Occipital lobe (tissue), 3 donors: ENCODE measurements at places on chromosomes 5 and 9.
A peak's percentile ranks its signal among the peaks of the same experiment; 100 is the strongest.

DNA sequence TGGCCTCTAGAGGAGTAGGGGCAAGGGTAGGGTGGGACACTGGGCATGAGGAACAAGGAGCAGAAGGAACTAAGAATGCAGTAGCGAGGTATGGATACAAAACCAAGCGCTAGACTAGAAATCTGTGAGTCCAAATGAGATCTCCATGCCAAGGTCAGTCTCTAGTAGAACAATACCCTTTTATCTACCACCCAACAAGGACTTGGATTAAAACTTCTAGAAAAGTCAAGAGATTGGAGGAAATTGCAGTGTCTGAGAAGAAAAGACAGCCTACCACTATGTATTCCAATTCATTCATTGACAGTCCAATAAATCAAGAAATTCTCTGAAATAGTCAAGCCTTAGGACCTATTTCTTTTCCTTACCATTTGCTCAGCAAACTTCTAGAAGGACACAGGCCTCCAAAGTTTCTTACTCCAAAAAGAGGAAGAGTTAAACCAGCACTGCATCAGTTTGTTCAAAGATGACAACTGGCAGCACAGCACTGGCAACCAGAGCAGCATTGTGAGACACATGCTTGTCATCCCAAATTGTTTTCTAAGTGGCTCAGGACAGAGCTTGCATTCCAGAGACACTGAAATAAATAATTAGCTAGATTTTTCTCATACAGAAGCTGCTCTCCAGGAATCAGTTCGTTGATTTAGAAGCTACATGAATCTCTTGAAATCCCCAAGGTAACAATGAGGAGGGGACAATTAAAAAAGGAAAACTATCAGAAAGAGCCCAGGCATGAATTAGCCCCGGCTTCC, 22.6 kb downstream of the ABCA1 start:
- DNase-seq, result no peak

DNA sequence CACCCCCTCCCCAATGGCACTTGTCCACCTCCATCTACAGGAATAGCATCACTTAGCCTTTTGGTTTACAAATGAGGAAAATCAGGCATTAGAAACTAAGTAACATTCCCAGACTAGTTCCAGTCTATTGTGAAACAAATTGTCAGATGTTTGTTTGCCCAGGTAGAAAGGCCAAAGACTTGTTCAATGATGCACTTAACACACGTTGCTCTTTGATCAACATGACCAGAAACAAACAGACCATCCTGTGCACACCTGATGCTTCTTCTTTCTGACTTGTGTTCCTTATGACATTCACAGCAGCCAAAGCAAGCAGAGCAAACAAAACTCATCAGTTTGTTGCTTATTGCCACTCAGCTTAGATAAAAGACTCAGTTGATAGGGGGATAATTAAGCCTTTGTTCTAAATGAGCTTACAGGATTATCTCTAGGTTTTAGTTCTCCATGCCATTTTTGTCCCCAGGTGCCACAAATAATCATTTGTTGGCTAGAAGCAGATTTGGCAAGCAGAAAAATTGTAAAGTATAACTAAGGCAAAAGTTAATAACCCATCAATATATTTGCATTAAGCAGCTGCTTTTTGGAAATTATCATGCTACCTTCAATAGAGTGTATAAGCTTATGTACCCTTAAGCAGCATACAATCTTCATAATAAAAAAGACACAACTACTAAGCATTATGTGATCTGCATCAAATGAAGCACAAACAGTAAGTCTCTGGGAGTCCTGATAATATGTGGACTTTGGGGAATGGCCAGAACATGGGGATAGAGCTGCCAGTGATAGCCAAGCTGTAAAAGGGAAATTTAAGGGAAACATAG, 26.3 kb upstream of the FST start:
- DNase-seq, result no peak

DNA sequence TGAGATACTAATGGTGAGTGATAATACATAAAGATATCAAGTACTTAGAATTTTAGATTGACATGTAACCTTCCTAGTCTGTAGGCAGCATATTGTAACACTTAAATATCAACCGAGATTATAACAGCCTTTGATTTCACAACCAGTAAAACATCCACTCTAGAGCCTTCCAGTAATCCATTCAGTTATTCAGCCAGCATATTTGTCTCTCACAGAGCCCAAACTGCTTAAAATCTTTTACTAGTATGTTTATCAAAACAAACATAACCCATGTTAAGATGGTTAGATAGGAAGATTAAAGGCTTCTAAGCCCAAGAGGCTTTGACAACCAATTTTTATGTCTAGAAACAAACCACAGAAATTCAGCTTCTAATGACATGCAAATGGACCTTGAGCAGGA, 177.9 kb upstream of the FST start:
- no peak for DNase-seq

GRCh38 chr5:77924081-77924480, 147.9 kb upstream of the TBCA start:
- DNase-seq, result no peak

DNA sequence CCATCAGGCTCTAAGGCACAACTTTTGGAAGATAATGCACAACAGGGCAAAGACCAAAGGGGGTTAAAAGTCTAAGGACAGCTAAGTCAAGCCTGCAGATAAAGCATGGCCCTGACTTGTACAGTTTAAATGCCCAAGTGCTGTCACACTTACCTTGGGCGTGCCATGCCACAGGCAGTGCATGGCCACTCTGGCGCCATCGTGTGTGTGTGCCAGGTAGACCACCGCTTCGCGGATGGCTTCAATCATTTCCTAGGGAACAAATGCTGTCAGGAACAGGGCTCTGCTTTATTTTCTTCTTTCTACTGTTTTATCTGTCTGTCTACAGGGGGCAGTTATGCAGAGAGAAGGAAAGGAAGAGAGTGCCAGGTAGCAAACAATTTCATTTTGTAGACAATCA, 19.3 kb downstream of the PUM3 start:
- no peak for DNase-seq

- no peak for DNase-seq
Measured at GRCh38 chr9:73009649-73010288, 56.9 kb upstream of the ALDH1A1 start.

- no peak for DNase-seq
Measured at GRCh38 chr9:121216271-121216805, 14.7 kb upstream of the RAB14 start.

DNA sequence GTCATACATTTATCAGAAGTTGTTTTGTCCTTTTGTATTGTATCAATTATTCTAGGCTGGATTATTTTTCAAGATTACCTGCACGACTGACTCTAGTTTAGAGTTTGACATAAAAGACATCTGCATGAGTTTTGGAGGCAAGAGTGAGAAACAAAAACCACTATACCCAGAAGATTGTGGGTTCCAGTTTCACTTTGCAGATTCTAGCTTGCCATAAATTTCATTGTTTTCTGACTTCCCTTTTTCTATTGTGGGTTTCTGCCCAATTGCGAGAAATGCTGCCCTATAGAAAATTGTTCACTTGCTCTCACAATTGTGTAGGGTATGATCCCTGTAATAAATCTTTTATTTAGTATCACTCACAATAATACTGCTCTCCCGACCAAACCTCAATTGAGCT, 1043.4 kb upstream of the CDH10 start:
- no peak for DNase-seq

GRCh38 chr9:100083448-100084127, 15.2 kb downstream of the ERP44 start:
- DNase-seq, result no peak

- DNase-seq, result no peak
Measured at GRCh38 chr9:109751253-109751652, 28.7 kb upstream of the PALM2AKAP2 start.

DNA sequence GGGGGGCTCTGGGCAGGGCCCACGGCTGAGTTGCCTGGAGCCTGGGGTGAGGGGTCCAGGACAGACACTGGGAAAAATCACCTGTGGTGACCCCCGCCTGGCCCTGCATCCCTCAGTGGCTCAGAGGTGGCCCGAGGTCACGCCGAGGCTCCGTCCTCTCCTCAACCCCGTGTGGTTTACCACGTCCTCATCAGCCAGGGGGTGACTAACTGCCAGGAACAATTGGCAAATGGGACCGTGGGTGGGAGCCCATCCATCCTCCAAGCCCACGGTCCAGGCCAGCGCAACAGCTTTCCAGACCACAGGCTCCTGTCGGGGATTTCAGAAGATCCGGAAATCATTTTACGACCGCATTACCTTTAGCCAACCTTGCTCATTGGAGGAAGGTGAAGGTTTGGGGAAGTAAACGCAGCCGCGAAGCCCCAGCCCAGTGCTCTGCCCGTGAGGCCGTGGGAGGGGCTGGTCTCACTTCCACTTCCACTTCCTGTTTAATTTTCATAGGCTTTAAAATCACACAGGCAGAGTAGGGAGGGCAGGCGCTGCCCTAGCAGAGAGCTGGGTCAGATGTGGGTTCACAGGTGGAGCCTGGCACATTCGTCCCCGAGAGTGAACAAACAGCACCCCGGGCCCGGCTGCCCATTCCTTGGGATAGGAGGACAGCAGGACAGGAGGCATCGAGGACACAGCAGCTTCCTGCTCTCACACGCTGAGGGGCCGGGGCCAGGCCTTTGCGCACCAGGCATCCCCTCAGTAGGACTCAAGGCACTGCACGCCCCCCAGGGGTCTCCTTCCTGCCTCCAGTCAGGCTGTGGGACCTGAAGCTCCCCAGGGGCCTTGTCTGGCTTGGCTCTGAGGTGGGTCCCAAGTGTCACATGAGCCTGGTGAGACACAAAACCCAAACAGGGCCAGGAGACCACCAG, 19.8 kb upstream of the SLC9A3 start:
- no peak for DNase-seq

DNA sequence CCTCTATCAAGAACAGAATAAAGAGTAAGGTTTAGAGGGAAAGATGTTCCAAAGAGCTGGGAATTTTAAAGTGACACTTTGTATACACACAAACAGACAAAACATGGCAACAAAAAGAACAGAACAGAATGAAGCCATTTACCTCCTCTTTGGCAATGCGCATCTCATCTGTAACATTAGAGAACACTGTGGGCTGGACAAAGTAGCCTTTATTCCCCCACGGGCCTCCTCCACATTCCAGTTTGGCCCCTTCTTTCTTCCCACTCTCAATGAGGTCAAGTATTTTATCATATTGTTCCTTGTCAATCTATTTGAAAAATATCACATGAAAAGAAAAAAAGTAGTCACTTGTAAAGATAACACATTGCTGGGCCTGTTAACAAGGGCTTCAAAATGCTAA, 41.0 kb downstream of the ALDH1A1 start:
- DNase-seq, result no peak

GRCh38 chr5:57167201-57167600, 6.7 kb upstream of the GPBP1 start:
- DNase-seq, result no peak

- no peak for DNase-seq
Measured at GRCh38 chr5:127074466-127074865, 1.2 kb upstream of the C5orf63 start.

DNA sequence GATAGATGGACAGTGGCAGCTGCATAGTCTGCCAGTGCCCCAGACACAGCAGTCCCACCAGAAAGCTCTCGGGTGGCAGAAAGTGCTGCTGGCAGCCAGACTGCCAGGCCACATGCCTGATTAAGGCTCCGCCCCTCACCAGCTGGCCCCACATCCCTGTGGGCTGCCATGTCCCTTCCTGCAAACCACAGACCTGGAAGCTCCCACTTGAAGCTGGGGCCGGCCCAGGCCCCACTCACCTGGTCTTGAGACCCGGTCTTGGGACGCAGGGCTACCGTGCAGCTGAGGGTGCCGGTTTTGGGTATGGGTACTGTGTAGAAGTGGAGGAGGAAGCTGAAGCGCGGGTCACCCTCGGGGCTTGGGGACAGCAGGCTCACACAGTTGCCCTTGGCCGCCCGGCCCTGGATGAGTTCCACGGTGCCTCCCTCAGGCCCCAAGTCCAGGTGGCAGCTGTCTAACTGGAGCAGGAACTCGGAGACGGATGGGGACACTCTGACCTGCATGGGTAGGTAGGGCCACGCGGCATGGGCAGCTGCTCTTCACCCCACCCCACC, 15.3 kb downstream of the FPGS start:
- DNase-seq, result no peak

- DNase-seq, result no peak
Measured at GRCh38 chr9:21415493-21416267, 6.8 kb downstream of the IFNA8 start.

DNA sequence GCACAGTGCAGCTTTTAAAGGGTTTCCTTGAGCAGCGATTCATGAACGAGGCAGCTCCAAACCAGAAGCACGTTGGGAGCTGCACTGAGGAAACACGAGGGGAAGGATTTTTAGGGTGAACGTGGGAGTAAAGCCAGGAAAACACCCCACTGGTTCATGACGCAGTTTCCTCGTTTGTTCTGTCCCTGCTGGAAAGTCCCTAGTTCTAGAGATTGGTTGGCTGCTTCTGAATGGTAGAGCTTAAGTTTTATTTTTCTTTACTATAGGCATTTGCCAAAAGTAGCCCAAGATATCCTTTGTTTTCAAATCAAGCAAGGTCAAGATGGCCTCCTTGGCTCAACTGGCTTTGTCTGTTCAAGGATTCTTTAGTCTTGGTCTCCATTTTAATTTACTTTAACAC, 116.5 kb upstream of the CACNA1B start:
- DNase-seq, result no peak

- DNase-seq, result no peak
Measured at GRCh38 chr5:37668524-37669047, 171.3 kb downstream of the GDNF start.

DNA sequence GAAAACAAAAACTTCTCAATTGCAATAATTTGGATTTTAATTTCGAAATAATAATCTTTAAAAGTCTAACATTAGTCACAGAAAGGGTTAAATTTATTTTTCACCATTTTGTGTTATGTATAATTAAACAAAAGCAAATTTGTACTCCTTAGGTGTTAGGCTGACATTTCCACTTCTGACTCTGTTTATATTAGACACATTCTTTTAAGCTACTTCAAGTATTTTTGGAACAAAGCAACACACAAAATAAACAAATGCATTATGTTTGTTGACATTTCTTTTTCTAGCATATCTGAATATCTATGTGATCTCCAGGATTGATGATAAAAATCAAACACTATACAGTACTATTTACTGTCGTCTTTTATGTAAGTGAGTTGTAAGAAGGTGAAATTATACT, 44.3 kb upstream of the NIPBL start:
- no peak for DNase-seq

DNA sequence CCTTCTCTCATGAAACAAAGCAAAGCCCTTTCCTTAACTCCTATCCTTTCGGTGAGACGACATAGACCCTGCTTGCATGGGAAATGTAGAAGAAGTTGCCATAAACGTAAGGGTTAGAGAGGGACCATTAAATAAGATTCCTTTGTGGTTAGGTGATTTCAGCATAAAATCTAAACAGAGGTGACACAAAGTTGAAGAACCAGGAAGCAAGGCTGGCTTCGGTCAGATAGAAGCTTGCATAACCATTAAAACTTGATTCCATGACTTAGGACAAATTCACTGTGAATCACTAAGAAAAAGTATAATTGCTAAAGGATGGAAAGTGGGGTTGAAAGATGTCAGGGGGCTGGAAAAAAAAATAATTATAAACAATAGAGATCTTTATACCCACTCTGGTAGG, 30.9 kb upstream of the ABLIM3 start:
- DNase-seq, result no peak

GRCh38 chr9:13107008-13107407, 172.5 kb downstream of the MPDZ start:
- no peak for DNase-seq

- no peak for DNase-seq
Measured at GRCh38 chr9:77614645-77615044, 33.5 kb downstream of the GNA14 start.

GRCh38 chr9:2234371-2234893, 219.3 kb downstream of the SMARCA2 start:
- peak; percentile 9 for DNase-seq

GRCh38 chr5:159341906-159342310, 11.6 kb upstream of the IL12B start:
- no peak for DNase-seq
